HepG2 (cell line): ENCODE measurements at places on chromosomes 5 and 9.

- DNase-seq: no peak
- H3K27me3 ChIP-seq: no peaks in the 10 kb centered on the region
- H3K27ac ChIP-seq: no peak overlapping the region
- H3K4me3 ChIP-seq: no peak overlapping the region
Observed at GRCh38 chr9:1939466-1939865, 75.7 kb upstream of the SMARCA2 start.

- DNase-seq: no peak
- H3K4me1 ChIP-seq: no peaks in the 10 kb centered on the region
- H3K4me3 ChIP-seq: no peak overlapping the region
- peaks cover 38% of the 10 kb centered on the region; the same call in 2 of the 3 replicates for H3K27me3 ChIP-seq
Observed at GRCh38 chr9:135369412-135369990, 110.1 kb upstream of the PPP1R26 start.

GRCh38 chr5:149552553-149553160 is 1.4 kb upstream of the CSNK1A1 start:
- peaks cover 23% of the 10 kb centered on the region for H3K4me1 ChIP-seq
- H3K27ac ChIP-seq: no peak overlapping the region
- H3K27me3 ChIP-seq: no peaks in the 10 kb centered on the region
- DNase-seq: no peak
- peaks cover 2% of the 10 kb centered on the region; the same call in 1 of the 3 replicates for H3K36me3 ChIP-seq

GRCh38 chr5:53749621-53750020 is 189.2 kb downstream of the NDUFS4 start:
- no peaks in the 10 kb centered on the region for H3K27me3 ChIP-seq
- no peak overlapping the region for H3K27ac ChIP-seq
- no peak for DNase-seq
- H3K4me1 ChIP-seq: no peaks in the 10 kb centered on the region

DNA sequence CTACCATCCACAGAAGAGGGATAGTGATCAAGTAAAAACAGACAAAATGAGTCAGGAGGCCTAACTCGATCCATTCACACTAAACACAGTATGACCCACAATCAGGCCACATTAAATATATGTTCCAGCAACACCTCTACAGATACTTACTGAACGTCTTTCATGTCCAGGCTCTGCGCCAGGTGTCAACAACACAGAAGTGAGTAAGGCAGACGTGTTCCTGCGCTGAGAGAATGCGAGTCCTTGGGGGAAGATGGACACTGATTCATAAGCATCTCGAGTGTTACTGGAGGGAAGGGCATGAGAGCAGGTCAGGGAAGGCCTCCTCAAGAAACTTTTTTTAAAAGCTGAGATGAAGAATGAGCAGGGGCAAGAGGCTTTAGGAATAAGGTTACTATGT is 164.3 kb upstream of the CLINT1 start:
- no peak overlapping the region for H3K27ac ChIP-seq
- no peak overlapping the region for H3K4me3 ChIP-seq
- H3K27me3 ChIP-seq: no peaks in the 10 kb centered on the region
- H3K4me1 ChIP-seq: no peaks in the 10 kb centered on the region
- no peaks in the 10 kb centered on the region for H3K36me3 ChIP-seq
- no peak for DNase-seq
